PC-9 (cell line): ENCODE measurements at places on chromosomes 7 and 10. TPM values are rescaled to one million over a fixed set of nuclear protein-coding genes. Genes with fewer than 3 reads are reported as not detected.
A peak's percentile ranks its signal among the peaks of the same experiment; 100 is the strongest.

Gene ASB10
- total RNA-seq, result not detected in 2 replicates

Gene ABCA13
- 0.10 and 0.76 TPM in 2 replicates for total RNA-seq

- no peaks in the 10 kb centered on the region for H3K27me3 ChIP-seq
- H3K4me1 ChIP-seq, result no peaks in the 10 kb centered on the region
- no peaks in the 10 kb centered on the region for H3K36me3 ChIP-seq
- H3K4me3 ChIP-seq, result no peak overlapping the region
Measured at GRCh38 chr10:55378196-55378595, 577.2 kb upstream of the PCDH15 start.

DNA sequence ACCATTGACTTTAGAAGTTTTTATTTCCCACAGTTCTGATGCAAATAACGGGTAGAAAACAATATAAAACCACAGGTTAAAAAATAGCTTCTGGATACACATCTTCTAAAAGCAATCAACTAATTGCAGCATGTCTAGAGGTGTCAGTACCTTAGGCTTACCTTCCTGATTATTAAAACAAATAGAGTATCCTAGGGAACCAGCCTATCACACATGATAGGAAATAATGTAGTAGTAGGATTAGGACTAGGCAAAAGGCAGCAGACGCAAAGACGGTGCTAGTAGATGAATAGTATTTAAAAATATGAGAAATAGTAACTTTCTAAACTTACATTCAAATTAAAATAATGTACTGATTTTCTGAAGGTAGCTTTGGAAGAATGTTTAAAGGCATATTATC is 41.7 kb upstream of the PHYHIPL start:
- no peaks in the 10 kb centered on the region for H3K27me3 ChIP-seq
- no peak overlapping the region for H3K4me3 ChIP-seq
- DNase-seq, result no peak
- H3K4me1 ChIP-seq, result no peaks in the 10 kb centered on the region
- H3K27ac ChIP-seq, result no peak overlapping the region

DNA sequence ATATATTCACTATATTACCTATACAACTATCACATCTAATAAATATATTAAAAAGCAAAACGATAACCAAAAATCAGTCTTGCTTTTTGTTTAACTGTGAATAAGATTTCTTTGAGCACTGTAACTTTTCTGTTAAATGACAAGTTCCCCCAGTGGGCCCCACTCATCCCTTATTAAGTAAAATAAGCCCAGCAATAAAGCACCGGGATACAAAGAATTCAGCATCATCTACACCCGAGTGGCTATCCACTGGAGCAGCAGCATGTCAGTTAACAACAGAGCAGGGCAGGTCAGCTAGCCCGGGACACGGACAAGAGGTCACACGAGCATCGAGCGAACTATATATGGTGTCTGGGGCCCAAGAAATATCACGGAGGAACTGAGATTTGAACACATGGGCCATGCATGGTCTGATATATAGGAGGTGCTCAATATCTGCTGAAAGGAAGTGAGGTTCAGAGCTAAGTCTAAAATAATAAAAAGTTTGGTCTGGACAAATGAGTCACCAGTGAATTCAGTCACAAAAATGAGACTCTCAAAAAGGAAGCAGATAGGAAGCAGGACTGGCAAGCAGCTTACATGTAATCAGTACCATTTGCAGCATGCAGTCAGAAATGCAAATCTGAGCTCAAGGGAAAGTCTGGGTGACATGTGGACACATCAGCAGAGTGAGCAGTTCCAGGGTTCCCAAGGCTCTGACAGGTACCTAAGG is 4.1 kb downstream of the ERCC6 start:
- no peak for DNase-seq
- H3K4me3 ChIP-seq, result no peak overlapping the region
- H3K4me1 ChIP-seq, result peaks cover 18% of the 10 kb centered on the region
- peaks cover 43% of the 10 kb centered on the region for H3K36me3 ChIP-seq
- H3K27ac ChIP-seq, result peak overlapping the region; percentile 10; the same call in 1 of the 2 replicates
